ENCODE measurements at places on chromosomes 3 and 15. TPM values are rescaled to one million over a fixed set of nuclear protein-coding genes. Genes with fewer than 3 reads are reported as not detected.

The IL16 gene
- 54.0 TPM for total RNA-seq

The AGBL1 gene
- 0.49 TPM for total RNA-seq

The MESP1 gene
- total RNA-seq: 2.1 TPM

DNA sequence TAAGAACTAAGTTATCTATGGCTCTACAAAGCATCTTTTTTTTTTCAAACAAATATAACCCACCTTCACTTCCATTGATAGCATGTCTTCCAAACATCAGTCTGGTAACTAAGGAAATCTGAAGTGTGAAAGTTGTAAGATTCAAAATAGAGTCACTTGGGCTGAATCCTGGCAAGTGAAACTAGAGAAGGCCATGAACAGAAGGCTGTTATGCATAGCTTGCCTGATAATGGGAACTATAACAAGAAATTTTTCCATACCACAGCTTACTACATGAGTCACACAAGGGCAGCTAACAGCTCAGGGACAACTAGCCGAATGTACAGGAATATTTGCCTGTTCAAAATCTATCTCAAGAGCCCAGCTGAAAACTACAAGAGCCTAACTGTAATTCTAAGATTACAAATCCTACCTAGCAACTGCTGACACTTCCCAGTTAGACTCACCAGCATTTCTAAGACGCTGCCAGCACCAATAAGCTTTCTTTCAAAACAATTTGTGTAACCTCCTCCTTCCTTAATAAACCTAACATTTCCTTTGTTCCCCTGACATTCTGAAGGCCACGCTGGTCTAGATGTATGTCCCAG lies 1066.5 kb downstream of the PLOD2 start:
- no peak for DNase-seq

DNA sequence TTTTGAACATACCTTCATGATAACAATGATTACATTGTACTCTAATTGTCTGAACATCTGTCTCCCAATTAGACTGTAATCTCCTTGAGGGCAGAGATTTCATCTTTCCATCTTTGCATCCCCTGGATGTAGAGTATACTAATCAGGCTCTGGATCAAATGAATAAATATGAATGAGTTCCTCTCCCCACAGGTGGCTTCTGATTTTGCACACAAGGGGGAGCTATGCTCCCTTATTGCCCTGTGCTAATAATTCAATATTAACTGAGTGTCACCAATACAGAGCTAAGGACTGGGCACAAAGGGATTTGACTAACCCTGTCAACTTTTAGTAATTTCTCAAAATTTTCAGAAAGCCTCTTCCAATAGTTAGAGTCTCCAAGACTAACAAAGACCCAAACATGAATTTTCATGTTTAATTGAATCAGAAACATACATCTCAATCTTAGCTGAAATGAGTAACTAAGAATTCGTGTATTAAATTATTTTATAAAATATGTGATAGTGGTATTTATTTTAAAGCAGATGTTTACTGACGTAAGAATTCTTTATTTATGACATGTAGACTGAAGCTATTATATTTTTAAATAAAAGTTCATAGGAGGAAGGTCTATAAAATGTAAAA lies 3.0 kb downstream of the DUOXA1 start:
- DNase-seq: no peak

- DNase-seq: no peak
Observed at GRCh38 chr3:63588895-63589294, 63.6 kb upstream of the SNTN start.

DNA sequence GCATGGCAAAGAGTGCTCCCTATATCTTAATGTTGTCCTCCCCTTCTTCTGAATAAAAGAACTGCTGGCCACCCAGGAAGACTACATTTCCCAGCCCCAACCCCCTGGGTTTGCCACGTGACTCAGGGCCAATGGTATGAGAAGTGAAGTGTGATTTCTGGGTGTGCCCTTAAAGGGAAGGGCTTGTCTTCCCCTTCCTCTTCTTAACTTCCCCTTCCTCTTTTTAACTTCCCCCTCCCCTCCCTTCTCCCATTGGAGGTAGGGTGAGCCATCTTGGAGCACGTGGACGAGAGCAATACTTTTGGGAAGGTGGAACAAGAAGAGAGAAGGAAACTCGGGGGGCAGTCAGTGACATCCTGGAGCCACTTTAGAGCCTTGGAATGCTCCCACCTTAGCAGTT lies 6.8 kb upstream of the KBTBD12 start:
- no peak for DNase-seq

- no peak for DNase-seq
Observed at GRCh38 chr3:40073310-40074007, 236.0 kb upstream of the EIF1B start.

DNA sequence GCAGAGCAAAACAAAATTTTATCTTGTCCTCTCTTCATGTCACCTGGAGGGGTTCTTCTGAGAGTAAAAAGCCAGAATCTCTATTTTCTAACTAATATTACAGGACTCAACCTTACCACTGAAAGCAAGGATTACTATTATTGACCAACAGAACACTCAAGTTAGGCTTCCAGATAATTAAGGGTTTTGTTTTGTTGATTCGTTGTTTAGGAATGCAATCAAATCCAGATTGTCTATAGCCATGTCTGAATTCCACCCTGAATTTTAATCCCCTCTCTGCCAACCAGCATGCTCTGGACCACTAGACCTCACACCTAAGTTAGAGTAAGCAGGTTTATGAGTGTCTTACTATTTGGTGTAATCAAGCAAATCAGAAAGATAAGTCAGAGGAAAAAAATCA lies 90.7 kb downstream of the PEAK1 start:
- no peak for DNase-seq

GRCh38 chr3:110349295-110349694 lies 722.3 kb upstream of the NECTIN3 start:
- DNase-seq: no peak

GRCh38 chr3:149894205-149894604 lies 76.5 kb downstream of the PFN2 start:
- no peak for DNase-seq

- DNase-seq: no peak
Observed at GRCh38 chr3:87625876-87626275, 349.5 kb upstream of the POU1F1 start.

DNA sequence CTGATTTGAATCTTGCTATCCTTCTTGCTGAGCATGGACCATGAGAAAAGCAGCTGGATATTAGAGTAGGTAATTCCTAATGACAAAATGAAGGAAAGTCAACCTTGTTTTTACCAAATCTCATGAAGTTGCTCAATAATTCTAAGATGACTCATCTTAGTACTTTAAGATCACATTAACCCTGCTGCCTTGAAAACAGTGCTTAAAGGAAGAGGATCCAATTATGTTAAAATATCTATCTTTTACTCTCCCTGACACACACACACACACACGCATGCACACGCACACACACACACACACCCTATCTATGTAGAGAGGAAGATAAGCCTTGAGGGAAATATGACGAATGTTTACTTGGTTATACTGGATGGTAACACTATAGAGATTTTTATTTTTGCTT lies 16.0 kb upstream of the MYO1E start:
- DNase-seq: no peak

DNA sequence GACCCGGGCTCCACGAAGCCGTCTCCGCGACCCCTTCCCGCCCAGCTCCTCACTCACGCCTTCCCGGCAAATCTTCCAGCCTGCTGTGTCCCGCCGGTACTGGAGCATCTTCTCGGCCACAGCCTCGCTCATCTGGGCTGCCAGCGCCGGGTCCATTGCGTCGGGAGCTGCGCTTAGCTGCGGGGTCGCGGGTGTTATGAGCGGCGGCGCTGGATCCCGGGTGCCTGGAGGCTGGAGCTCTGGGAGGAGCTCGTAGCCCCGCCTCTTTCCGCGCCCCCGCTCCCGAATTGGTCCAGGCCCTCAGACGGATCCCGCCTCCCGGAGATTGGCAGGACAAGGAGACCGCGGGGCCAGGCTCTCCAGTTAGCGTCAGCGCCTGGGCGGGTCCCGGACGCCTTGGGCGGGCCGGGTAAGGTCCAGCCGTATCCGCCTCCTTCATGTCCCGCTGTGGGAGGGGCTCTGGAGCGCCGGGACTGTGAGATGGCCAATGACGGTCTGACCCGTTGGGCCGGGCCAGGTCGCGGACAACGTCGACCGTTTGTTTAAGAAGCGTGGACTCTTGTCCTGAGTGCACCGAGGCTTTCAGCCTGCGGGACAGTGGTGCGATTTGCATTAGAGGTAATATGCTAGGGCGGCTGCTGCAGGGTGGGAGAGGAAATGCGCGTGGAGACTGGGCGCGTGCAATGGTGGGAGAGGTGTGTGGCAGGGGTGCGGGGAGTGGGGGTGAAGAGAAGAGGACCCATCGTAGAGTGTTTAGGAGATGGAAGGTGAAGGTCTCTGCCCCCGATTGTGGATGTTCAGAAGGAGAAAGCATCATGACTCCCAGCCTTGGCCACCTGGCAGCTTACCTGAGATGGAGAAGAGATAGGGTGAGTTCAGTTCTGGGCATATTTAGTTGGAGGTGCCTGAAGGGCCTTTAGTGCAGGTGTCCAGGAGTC lies at the start of gene STARD5:
STARD5 (minus strand) TSS at position 198 of the 938 bp plus-strand sequence; CDS start at position 156, 42 bp downstream.
- DNase-seq: peak; percentile 99

DNA sequence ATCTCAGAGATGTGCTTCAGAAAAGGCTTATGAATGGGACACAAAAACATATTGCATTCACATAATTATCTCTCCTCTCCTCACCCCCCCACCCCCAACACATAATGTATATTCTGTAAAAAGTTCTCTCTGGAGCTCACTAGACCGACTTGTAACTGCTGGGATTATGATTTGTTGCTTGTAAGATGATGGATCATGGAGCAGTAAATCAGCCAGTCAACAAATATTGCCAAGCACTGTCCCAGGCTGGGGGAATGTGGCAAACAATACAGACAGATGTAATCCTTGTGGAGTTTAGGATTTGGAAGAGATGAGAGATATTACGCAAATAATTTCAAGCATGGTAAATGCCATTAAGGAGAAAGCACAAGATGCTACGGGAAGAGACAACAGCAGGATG lies 114.8 kb downstream of the PEX5L start:
- DNase-seq: no peak
